ENCODE measurements at places on chromosomes 16 and 17. TPM values are rescaled to one million over a fixed set of nuclear protein-coding genes. Genes with fewer than 3 reads are reported as not detected.

DNA sequence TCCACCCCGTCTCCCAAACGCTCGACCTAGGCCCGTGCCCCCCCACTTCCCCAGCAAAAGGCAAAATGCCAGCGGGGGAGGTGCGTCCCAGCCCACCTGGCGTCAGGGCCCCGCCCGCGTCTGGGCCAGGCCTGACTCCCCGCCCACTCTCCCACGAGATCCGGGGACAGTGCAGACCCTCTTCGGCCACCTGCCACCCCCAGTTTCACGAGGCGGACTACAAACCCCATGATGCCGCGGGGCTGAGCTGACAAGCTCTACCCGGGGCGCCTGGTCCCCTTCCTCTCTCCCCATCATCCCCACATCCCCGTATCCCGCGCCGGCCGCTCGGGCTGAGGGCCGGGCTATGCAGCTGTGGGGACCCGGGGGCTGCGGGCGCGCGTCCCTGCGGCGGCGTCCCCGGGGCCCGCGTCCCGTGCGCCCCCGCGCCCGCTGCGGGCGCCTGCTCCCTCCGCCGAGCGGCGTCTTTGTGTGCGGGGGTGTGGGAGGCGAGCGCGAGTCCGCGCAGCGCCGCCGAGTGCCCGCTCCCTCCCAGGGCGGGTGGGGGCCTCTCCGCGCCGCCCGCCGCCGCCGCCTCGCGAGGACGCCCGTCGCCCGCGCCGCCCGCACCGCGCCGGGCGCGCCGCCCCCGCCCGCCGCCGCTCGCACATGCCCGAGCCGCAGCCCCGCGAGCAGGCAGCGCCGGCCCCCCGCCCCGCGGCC lies at the start of gene ANKRD13B:
ANKRD13B (plus strand) TSS at position 283 of the 702 bp plus-strand sequence. CDS start 490 bp downstream, outside the sequence.
- peak; percentile 12 for DNase-seq

DNA sequence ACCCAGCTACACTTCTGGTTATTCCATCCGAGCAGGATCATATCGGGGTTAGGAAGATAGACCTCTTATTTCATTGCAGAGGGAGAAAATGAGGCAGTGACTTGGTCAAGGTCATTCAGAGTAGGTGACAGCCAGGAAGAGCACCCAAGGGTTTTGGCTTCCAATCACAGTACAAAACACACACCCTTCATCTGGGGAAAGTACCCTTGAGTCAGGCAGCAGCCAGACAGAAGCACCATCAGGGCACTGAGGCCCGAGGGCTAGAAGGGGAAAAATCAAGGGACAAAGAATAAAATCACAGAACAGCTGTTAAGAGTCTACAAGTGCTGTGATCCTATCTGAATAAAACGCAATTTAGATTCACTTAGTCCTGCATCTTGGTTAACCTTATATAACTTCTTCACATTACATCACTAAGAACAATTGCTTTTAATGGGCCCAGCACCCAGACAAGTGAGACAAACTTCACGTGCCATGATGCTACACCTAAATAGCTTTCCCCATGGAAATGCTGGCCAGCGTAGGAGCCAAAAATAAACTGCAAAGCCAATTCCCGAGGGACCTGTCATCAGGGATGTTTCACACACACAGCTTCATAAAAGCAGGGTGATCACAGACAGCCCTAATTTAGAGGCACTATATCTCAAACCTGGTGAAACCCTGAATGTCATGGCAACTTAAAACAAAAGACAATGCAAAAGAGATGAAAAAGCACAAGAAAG lies 4.9 kb downstream of the UBE2O start:
- no peak for DNase-seq

GRCh38 chr17:8976638-8977037 lies 11.1 kb upstream of the PIK3R5 start:
- peak; percentile 25 for DNase-seq

DNA sequence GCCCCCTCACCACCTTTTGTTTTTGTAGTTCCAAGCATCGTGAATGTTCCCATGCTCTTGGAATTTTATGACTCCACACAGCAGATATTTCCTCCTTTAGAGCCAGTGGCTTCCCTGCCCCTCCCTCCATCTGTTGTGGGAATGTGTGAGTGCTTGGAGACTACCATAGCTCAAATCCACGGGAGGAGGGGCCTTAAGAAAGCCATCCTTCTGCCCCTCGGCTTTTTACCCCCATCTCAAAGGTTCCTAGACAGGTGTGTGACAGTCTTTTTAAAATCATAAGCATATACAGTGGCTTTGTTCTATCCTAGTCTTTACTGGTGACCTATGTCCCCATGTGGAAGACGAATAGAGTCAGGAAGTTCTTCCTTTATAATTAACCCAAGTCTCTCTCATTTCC lies 47.2 kb downstream of the YPEL2 start:
- no peak for DNase-seq

GRCh38 chr16:72050769-72051464 lies 3.4 kb upstream of the HP start:
- no peak for DNase-seq

- DNase-seq, result no peak
Observed at GRCh38 chr16:81714583-81714982, 64.5 kb upstream of the PLCG2 start.

DNA sequence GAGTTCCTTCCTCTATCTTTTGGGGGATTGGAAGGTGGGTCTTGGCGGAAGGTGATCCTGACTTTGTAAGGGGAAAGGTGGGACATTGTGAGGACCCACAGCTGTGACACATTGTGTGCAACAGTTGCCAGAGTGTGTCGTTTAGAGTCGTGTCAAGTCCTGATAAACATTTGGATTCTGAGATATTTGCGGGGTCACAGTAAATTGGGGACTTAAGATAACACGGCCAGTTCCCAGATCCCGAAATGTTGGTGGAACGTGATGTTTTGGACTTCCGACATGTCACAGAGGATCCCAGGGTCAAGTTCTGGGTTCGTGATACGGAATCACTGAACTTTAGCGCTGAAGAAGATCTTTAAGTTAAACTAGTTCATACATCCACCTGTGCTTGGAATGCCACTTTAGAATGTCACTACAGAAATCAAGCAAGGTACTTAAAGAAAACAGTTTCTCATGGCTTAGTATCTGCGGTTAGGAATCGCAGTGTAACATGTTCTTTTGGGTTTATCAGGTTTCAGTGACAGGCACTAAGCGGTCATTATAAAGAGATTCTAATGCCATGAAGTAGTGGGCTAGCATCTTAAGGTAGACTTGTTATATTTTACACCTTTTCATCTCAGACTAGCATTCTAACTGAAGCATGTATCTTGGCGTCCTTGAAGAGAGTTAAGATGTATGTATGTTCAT lies 815 bp downstream of the ATAD5 start:
- DNase-seq, result no peak

DNA sequence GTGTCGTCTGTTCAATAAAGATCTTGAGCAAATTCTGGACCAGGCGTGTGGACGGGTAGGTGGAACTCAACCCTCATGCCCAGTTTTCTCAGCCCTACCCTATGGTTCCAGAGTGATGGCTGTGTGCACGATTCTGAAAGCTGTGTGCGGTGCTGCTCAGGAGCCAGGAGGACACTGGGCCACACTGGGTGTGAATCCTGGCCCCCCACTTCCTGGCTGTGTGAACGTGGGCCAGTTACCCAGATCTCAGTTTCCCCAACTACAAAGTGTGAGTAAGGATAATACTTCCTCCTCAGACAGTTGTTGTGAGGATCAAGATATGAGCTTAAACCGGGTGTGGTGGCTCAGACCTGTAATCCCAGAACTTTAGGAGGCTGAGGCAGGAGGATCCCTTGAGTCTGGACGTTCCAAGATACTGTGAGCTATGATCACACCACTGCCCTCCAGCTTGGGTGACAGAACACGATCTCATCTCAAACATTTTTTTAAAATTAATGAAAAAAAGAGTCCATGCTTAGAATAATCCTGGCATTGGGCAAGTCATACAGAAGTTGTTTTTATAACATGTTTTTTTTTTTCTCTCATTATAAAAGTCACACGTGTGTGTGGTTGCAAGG lies 14.7 kb upstream of the MPRIP start:
- no peak for DNase-seq

The LITAFD gene
- total RNA-seq, result not detected

DNA sequence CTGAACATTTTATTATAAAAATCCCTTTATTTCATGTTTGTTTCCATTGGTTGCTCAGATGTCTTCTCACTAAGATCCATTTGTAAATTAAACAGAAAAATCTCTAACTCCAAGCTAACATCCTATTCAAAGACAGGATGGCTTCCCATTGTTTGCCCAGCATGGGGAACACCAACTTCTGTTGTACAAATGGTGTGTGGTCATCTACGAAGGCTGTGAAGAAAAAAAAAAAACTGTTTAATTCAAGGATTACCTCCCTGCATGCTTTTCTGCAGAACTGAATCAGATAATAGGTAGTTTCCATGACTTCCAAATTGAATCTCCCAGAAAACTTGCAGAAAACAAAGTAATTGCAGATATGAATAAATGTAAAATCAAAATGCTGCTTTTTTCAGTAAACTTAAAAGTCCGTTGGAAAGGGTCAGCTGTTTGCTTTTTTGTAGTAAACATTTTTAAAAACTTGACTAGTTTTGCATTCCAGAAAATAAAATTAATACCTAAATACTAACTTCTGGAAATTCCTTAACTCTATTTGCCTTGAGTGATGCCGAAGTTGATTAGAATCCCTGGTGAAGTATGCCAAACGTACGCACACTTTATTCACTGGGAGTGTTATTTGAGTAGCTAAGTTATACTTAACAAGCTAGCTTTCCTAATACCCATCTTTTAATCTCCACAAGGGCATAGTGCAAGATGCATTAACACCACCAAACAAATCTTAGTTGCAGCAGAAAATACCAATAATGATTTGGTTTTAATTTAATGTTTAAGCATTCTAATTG lies 7.7 kb downstream of the SALL1 start:
- DNase-seq, result no peak

GRCh38 chr17:72152387-72152929 lies 31.6 kb downstream of the SOX9 start:
- no peak for DNase-seq

The FOXC2 gene
- total RNA-seq, result not detected

The EVPL gene
- total RNA-seq, result 0.16 TPM

- DNase-seq, result no peak
Observed at GRCh38 chr16:57892041-57892440, 78.9 kb downstream of the CNGB1 start.

The CCDC144A gene
- total RNA-seq, result not detected

- peak; percentile 53 for DNase-seq
Observed at GRCh38 chr17:44766409-44767038, 7.7 kb downstream of the ADAM11 start.

- DNase-seq, result no peak
Observed at GRCh38 chr16:19876501-19877059, 8.1 kb downstream of the GPRC5B start.

The CCL11 gene
- total RNA-seq, result not detected

DNA sequence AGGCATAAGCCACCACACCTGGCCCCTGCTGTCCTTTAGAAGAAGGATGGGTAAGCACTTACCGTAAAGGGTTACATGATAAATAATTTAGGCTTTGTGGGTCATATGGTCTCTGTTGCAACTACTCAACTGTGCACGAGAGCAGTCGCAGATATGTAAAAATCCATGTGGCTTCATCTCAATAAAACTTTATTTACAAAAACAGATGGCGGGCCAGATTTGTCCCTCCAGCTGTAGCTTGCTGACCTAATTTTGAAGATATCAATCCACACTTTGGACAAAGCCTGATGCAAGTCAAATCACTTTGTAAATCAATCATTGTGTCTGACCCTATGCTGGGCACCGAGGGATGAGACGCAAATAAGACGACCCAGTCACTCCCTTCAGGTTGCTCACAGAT lies 12.1 kb downstream of the TEKT5 start:
- no peak for DNase-seq

DNA sequence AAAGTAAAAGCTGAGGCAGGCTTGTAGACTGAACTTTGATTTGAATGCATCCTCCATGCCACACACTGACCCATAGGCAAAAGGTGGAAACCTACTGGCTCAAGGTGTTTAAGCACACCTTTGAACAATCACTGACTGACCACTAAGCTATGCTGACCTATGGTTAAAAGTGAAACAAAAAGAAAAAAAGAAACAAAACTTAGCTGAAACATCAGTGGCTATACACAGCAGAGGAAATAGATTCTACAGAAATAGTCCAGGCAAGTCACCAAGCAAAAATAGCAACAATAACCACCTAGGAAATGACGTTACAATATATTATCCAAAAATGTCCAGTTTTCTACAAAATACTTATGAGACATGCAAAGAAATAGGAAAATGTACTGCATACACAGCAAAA lies 60.2 kb downstream of the RPGRIP1L start:
- DNase-seq, result no peak

The TNK1 gene
- total RNA-seq, result 0.24 TPM

GRCh38 chr17:27993161-27993695 lies 49.2 kb upstream of the NLK start:
- no peak for DNase-seq

GRCh38 chr16:86072328-86073102 lies 173.6 kb downstream of the IRF8 start:
- DNase-seq, result peak; percentile 74

- no peak for DNase-seq
Observed at GRCh38 chr17:8038954-8039610, at the start of gene ALOX15B. Gene ALOX15B, plus strand, starts transcription at chr17:8039059. Its CDS starts 97 bp downstream, at chr17:8039156.

The CACNG3 gene
- not detected for total RNA-seq

DNA sequence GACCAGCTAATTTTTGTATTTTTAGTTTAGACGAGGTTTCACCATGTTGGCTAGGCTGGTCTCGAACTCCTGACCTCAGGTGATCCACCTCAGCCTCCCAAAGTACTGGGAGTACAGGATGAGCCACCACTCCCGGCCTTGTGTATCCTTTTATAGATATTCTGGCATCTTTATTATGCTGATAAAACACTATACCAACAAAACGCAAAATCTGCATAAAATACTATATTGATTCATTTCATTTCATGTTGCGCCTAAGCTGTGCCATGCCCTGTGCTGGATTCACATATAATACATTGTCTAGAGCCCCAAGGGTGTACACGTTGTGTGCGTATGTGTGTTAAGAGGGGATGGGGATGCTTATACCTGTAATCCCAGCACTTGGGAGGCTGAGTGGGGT lies 3.8 kb upstream of the UBE2Z start:
- no peak for DNase-seq

- DNase-seq, result no peak
Observed at GRCh38 chr17:64781014-64781756, 119.1 kb upstream of the SMURF2 start.

DNA sequence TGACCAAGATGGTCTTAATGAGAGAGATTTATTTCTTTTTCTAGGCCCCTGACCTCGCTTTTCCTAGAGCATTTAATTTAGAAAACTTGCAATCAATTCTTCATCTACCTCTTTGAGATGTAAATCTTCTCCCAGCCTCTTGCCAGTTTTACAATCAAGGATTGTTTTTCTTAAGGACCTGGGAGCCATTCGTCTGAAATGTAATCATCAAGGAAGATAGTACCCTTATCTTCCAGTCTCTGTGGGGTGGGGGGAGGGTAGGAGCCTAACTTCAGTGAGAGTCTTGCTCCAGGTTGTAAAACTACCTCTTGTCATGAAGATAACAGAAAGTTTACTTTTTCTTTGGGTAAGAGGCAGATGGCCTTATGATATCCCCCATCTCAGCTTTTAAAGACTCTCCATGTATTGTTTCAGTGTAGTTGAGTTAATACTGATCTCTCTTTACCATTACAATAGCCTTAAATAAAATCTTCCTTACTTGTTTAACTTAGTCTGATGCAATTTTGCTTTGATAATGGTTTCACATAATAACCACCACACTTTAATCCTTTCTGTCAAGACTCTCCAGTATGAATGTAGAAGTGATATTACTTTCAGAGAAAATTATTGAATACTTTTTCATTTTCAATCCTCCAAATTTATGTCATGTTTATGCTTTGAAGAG lies 110.2 kb upstream of the CPHXL start:
- no peak for DNase-seq

Measured in SK-MEL-5 (cell line).